ENCODE measurements at places on chromosomes 4 and X. TPM values are rescaled to one million over a fixed set of nuclear protein-coding genes. Genes with fewer than 3 reads are reported as not detected.

The CENPVL2 gene
- 3.3 TPM for total RNA-seq

The EMCN gene
- total RNA-seq = 2.9 TPM

DNA sequence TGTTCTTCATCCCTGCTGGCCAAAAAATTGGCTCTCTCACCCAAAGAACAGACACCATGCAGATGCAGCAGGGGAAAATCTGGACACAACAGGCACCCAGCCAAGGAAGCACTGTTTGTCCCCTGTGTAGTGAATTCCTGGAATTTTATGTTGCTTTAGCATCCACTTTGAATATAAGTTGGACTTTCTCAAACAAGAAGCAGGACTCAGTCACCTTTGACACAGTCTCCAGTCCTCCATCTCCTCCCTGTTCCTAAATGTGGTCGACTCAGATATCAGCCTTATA is 11.8 kb downstream of the ZNF182 start:
- no peak for DNase-seq

- DNase-seq = no peak
Observed at GRCh38 chr4:76616526-76616925, 181.5 kb downstream of the SHROOM3 start.

- no peak for DNase-seq
Observed at GRCh38 chrX:46260499-46260898, 284.7 kb downstream of the ZNF674 start.

- no peak for DNase-seq
Observed at GRCh38 chrX:11478026-11478425, 184.8 kb downstream of the AMELX start.

- DNase-seq = no peak
Observed at GRCh38 chr4:152448038-152448707, 87.7 kb downstream of the FBXW7 start.

DNA sequence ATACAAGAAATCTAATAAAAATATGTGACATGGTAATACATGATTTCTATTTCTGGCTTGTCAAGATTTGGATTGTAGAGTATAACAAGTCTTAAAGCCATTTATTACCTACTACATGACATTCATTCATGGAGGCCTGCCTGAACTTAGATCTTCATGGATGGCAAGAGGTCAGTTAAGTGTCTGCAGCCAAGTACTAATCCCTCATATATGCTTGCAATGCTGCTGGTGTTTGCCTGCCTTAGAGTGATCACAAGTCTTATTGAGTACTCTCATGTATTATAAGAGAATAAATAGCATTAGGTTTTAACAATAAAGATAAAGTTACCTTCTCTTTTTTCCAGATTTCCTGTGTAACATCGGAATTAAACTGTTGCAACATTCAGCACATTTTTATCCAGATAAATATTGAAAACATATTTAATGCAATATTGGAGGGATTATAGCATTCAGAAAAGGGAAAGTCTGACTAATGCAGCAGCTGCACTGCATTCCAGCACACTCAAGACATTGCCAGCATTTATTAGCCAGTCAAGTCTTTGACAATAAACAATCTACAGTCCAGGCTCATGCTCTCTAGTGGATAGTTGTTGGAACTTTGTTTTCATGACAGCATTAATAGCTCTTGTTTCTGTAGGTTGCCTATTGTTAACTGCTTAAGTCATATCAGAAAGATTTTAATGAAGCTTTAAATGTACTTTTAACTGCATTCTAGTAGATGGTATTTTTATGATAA is 737.1 kb downstream of the FAT4 start:
- no peak for DNase-seq
